T47D (cell line): ENCODE measurements at places on chromosomes 11 and 22.
A peak's percentile ranks its signal among the peaks of the same experiment; 100 is the strongest.

GRCh38 chr11:114308689-114309089 is 12.5 kb downstream of the NNMT start:
- DNase-seq = peak; percentile 58

GRCh38 chr22:17350292-17350691 is 19.0 kb upstream of the CECR2 start:
- DNase-seq = no peak

GRCh38 chr22:46750863-46751443 is 11.5 kb upstream of the TBC1D22A start:
- no peak for DNase-seq

DNA sequence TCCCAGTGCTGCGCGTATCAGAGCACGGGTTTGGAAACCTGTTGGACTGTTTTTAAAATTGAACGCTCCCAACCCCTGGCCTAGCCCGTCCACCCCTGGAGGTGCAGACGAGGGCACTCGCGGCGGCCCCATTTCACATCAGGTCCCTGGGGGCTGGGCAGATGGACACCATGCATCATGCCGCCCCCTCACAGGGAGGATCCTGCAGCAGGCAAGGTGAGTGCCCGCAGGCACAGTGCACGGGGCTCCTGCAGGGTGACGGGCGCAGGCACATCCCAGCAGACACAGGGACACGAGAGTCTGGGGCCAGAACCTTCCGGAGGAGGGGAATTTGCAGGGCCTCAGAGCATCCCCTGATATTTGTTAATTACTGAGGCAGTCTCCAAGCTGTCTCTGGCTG is 7.3 kb downstream of the ANO9 start:
- no peak for DNase-seq

GRCh38 chr22:33272180-33272579 is 214.0 kb upstream of the SYN3 start:
- no peak for DNase-seq

DNA sequence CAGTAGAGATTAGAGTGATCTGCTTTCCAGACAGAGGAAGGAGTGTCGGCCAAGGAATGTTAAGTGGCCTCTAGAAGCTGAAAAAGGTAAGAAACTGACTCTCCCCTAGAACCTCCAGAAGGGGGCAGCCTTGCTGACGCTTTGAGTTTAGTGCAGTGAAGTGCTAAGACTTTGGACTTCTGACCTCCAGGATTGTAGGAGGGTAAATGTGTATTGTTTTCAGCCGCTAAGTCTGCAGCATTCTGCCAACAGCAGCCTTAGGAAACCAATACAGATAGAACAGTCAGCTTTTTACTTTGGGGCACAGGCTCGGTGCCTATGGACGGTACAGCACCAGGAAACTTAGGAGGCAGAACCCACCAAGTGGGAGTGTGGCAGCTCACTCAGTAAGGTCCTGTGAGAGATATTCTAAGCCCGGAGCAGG is 3.6 kb upstream of the TBC1D22A start:
- no peak for DNase-seq

GRCh38 chr11:62508336-62509058 is 38.1 kb downstream of the AHNAK start:
- peak; percentile 66 for DNase-seq

DNA sequence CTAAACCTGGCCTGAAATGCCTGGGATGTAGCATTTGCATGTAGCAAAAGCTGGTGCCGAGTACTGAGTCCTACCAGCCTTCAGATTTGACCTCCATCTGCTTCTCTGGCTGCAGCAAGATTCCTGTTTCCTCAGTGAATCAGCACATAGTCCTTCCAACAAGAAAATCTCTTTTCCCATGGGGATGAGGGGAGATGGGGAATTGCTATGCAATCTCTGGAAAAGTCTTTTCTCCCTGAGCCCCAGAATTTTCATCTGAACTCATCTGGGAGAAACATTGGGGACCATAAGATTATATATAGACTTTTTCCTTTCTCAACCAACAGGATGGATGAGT is 32.0 kb upstream of the YWHAH start:
- DNase-seq = no peak

DNA sequence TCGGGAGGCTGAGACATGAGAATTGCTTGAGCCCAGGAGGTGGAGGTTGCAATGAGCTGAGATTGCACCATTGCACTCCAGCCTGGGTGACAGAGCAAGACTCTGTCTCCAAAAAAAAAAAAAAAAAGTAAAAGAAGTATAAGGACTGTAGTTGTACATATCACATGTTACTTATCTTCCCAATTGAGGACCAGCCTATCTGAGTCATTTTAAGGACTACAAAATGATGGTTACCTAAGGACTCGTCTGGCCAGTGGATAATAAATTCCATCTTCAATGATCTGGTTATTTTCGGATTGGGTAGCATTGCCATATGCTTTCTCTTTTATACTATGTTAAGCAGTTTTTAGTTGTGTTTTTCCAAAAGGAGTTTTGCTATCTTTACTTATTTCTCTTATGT is 55.3 kb downstream of the PPFIA1 start:
- DNase-seq = no peak

- no peak for DNase-seq
Measured at GRCh38 chr22:49554296-49554625, 273.4 kb downstream of the BRD1 start.

GRCh38 chr11:110763249-110764011 is 51.2 kb upstream of the ARHGAP20 start:
- peak; percentile 78 for DNase-seq

GRCh38 chr11:104772806-104773241 is 125.4 kb downstream of the CASP12 start:
- DNase-seq = no peak

GRCh38 chr11:12111549-12112520 is 1.4 kb downstream of the MICAL2 start:
- DNase-seq = no peak

GRCh38 chr11:120184946-120185705 is 25.7 kb upstream of the OAF start:
- DNase-seq = no peak

DNA sequence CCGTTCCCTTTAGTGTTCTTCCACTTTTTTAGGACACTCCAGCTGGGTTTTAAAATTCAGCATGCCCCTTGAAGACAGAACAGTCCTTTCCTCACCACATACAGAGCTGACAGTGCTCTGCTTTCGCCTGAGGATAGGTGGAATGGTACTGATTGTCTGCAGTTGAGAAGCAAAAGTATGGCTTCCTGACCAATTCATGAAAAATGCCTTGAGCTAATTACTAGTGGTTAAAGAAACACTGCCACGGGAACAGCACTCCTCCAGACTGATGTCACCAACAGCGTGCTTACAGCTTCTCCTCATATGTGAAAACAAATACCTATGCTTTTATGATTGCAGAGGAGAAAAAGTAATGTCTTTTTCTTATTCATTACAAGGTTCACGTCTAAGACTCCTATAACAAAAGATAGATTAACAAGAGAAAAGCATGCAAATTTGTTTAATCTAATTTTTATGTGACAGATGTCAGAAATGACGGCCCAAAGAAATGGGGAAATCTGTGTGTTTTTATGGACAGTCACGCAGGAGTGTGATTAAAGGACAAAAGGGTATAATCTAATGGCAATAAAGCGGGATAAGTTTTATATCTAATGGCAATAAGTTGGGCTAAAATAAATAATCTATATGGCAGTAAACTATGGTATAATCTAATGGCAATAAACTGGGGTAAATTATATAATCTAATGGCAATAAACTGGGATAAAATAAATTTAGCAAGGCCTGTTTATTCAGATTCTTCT is 123.4 kb upstream of the ARHGAP42 start:
- no peak for DNase-seq

DNA sequence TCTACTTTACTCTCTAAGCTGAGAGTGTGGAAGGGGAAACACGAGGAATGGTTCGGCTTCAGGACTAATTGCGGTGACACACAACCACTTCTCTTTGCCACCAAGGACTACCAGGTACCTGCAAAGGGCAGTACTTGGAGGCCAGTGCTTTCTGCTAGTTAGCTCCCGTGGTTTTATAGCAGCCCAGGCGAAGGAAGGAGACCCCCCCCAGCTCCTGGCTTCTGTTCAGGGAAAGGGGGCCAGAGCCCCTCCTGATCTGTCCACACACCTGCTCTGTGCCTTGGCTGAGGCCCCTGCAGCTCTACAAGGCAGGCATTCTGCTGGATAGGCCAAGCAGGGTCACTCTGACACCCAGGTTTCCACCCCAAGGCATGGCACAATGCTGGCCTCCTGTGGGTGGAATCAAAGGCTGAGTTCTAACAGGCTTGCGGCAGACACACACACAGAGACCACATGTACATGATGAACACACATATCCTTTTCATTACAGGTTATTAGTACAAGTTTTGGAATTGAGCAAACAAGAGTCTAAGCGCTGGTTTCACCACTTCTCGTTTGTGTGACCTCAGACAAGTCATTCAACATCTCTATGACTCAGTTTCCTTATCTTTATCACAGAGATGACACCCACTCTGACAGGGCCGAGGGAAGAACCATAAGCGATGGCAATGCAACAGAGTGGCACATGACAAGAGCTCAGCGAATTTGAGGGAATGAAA is 7.5 kb downstream of the SERPIND1 start:
- DNase-seq = no peak

DNA sequence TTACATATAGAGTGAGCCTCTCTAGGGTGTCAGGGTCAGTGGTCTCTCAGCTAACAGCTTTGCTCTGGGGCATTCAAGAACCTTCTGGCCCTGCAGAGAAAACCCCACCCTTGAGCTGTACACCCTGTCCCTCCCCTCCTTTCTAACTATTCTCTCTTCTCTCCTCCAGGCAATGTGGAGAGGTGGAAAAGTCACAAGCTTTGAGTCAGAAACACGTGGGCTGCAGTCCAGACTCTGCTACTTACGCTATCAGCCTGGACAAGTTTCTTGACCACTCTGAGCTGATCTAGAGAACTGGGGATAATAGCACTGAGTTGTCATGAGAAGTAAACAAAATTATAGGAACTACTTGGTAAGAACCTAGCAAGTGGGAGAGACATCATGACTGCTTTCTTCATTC is 10.7 kb upstream of the FAM83F start:
- DNase-seq = no peak

DNA sequence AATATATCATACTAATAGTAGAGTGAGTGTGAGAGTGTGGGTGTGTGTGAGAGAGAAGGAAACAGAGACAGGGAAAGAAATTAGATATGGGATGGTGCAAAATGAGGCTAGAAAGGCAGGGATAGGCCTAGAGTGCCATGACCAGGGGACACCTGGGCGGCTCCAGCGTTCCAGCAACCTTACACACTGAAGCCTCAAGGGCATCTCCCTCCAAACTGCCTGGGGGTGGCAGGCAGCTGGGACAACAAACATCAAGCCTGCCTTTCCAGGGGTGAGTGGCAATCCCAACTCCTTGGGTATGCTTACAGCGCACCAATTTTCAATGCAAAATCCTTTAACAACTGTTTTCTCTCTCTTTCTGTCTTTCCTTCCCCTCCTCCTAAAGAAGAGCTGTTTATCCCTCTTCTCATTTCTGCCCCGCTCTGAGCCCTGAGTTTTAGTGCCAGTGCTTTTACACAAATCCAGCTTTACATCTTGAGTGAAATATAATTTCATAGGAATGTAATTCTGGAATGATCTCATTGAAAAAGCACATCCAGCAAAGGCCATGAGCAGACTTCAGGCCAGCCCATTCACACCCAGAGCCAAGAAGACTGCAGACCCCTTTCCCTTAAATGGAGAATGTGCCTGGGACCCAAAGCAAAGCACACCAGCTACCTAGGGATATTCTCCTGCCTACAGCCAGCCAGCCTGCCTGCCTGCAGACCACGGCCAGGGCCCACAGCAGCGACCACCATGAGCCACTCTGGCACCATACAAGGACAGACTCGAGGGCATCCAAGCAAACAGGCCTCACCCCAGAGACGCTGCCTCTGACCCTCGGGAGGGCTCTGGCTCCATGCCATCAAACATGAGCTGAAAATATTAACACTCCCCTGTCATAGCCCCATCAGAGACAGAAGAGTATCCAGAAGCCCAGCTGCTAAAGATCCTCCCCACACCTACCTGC is 90.3 kb downstream of the RPL27A start:
- no peak for DNase-seq

GRCh38 chr22:23566705-23567475 is 13.2 kb downstream of the IGLL1 start:
- DNase-seq = no peak

DNA sequence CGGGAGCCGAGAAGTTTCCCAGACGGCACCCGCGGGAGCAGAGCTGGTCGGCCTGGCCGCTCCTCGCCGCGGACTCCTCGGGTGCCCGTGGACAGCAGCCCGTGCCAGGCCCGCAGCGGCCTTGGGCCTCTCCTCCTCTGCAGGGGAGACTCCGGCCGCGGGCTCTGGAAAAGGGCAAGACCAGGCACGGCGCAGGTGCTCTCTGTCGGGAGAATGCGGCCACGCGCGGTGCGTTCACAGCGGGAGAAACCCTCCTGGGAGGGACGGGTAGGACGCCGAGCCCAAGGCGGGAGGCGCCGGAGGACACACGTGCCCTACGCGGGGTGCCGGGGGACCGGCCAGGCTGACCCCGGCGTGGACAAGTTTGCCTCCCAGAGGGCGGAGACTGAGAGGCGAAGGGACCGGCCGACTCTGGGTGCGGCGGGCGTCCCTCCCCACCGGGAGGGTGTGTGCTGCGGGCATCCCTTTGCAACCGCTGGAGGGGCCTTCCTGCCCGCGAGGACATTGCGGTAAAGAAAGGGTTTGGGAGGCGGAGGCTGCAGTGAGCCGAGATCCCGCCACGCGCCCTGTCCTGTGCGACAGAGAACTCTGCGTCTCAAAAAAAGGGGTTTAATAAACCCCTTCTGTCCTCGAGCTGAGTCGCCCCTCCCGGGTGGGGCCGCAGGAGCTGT is 2.3 kb downstream of the IFITM1 start:
- DNase-seq = no peak

- DNase-seq = peak; percentile 55
Measured at GRCh38 chr11:43359422-43359818, 700 bp downstream of the TTC17 start.

DNA sequence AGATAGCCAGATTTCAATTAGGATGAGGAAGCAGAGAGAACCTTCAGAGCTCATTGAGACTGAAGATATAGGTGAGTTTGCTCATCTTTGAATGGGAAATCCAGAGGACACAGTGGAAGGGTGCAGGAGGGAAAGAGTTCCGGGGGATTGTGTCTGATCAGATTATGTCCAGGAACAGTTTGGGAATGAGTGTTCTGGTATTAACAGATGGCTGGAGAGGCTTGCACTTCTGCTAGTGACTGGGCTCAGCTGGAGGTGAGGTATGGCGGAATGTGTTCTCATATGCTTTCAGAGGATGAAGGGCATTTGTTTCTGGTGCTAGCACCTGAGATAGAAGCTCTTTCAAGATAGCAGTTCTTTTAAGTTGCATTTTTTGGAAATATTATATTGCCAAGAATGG is 27.6 kb downstream of the ALKBH3 start:
- DNase-seq = no peak

GRCh38 chr22:43520632-43521039 is 108.8 kb downstream of the MPPED1 start:
- DNase-seq = no peak

DNA sequence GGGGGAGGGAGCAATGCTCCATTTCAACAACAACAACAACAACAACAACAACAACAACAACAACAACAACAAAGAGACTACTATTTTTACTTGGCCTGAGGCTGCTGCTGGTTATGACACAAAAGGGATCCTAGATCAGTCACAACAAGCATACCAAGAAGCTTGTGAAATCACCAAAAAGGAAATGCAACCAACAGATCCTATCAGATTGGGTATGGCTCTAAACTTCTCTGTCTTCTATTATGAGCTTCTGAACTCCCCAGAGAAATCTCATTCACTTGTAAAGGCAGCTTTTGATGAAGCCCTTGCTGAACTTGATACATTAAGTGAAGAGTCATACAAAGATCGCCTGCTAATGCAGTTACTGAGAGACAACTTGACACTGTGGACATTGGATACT is 10.5 kb upstream of the MS4A2 start:
- DNase-seq = no peak
